SW480 (cell line): ENCODE measurements at places on chromosomes 1 and 21.

DNA sequence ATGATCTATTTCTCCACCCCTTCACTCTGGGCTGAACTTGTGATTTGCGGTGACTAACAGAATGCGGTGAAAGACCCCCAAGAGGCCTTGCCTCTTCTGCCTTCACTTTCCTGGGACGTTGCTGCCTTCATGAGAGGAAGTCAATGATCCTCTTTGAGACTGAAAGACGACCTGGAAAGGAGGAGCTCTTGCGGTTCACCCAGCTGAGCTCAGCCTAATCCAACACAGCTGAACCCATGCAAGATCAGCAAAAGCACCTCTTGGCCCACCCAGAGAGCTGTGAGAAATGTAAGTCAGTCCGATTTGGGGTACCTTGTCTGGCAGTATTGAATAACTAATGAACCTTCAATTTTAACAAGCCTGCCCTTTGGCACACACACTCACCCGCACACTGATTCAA lies 767.4 kb upstream of the TPTE start:
- DNase-seq: no peak

DNA sequence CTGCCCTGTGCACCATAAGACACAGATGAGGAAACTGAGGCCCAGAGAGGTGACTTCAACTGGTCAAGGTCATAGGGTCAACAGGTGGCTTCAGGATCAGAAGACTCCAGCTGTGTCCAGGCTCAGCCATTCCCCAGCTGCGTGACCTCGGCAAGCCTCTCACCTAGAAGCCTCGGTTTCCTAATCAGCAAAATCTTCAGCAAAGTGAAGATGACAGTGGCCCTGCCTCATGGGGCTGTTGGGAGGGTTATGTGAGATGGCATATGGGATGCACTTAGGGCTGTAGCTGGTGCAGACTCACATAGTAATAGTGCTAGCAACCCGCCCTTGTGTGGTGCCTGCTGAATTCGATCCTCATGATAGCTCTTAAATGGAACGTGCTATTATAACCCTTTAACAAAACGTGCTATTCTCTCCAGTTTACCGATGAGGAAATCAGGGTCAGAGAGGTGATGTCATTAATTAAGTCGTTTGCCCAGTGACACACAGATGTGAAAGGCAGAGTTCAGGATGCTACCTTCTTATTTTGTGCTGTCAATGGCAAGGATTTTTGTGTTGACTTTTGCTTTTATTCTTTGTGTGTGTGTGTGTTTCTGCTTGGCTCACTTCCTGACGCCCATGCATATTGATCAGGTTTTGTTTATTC lies 472.9 kb downstream of the MATN1 start:
- DNase-seq: no peak

GRCh38 chr1:56045477-56045876 lies 533.9 kb downstream of the PLPP3 start:
- no peak for DNase-seq

DNA sequence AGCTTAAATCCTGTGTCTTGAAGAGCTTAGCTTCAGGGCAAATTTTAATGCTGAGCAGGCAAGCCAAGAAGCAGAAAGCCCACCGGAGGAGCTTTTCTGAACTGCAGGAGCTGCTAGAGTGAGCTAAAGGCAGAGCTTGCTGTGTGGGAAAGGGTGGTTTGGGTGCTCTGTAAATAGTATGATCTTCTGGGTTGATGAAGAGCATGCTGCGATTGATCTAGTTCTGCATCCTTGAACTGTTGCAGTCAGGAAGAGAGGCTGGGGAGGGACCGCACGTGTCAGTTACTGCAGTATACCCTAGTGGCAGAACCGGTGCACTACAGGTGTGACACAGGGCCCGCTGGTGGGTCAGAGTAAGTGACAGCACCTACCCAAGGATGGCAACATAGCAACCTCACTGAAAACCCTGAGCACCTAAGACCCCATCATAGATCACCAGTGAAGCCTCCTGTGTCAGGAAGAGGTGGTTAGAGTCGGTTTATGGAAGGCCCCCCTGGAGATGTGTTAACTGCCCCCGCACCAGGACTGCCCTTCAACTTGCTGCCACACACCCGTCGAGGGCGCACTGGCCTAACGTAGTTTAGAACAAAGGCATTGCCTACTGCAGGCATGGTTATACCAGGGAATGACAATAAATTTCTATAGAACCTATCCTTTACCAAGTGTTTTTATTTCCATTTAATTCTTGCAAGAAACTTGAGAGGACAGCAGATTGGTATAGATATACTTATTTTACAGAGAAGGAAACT lies 146.0 kb upstream of the KIAA0040 start:
- peak; percentile 17 for DNase-seq

GRCh38 chr1:107291987-107292386 lies 151.1 kb downstream of the NTNG1 start:
- DNase-seq: no peak

DNA sequence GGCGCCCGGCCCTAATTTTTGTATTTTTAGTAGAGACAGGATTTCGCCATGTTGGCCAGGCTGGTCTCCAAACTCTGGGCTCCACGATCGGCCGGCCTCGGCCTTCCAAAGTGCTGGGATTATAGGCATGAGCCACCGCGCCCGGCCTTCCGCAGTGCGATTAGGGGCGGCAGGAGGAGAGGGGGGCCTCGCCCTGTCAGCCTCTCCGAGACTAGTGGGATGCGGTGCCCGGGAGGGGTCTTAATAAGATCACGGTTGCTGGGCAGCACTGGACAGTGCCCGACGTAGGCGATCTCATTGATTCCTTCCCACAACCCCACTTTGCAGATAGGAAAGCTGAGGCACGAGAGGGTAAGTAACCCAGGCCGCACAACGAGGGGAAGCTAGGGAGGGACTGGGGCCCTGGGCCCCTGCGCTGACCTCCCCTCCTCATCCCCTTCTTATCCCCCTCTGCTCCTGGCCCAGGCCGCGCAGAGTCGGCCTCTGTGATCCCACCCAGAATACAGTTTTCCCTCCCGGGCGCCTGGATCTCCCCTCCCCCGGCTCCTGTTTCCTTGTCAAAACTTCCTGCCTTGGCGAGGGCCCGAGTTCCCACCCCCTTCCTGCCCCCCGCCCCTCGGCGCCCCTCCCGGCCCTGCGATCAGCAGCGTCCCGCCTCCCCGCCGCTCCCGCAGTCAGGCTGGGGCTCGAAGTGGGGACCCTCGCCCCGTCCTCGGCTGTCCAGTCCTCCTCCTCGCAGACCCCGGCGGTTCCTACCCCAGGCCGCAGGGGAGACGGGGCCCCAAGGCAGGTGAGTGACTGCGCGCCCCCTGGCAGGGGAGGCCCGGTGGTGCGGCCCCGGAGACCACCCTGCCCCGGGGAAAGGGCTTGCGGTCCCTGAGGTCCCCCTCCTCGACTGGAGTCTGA lies at the start of gene PEAR1:
Gene PEAR1, plus strand, starts transcription at position 671 of the 906 bp plus-strand sequence. CDS start 10,209 bp downstream, outside the sequence.
- no peak for DNase-seq

DNA sequence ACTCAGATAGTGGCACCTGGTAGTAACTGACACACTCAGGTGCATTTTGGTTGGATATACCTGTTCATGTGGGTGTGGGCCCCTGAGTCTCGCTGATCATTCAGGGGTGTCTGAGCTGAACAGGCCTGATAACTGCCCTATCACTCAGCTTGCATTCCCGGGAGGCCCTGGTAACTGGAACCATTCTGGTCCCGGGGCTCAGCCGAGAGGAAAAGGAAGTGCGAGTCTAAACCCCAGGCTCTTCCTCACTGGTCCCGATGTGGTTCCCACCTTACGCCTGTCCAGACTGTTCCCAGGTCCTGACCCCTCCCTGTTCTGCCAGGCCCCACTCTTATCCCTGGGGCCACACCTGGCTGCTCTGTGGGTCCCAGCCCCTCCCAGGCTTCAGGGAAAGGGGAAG lies 11.7 kb upstream of the CDK18 start:
- no peak for DNase-seq
